ENCODE measurements at places on chromosomes 5 and 9.

- no peak for DNase-seq
Measured at GRCh38 chr9:30574355-30575151, 1809.9 kb upstream of the ACO1 start.

GRCh38 chr5:36689225-36689624 lies 82.8 kb downstream of the SLC1A3 start:
- no peak for DNase-seq

DNA sequence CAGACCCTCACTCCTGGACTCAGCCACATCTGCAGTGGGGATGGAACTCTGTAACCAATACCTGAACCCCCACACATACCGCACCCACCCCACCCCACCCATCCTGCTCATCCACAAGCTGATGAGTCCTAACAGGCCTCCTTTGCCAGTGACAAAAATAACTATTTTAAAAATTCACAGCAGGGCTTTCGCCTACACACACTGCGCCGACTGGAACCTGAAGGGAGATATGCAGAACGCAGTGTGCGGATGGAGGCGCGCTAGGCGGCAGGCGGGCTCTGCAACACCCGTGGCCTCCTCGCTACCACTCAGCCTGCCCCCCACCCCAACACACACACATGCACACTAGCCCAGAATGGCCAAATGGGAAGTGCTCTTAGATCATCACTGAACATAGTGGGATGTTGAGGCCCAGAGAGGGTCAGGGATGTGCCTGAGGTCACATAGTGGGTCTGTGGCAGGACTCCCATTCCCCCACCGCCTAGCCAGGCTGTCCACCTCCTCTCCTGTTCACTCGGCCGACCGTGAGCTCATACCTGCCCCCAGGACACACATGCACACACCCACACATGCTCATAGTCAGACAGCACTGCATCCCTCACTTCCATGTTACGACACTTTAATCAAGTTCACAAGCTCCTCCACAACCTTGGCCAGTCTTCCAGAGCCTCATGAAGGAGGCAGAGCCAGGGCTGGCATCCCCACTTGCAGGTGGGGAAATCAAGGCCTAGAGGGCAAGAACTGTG lies 6.3 kb upstream of the CAMK2A start:
- no peak for DNase-seq

DNA sequence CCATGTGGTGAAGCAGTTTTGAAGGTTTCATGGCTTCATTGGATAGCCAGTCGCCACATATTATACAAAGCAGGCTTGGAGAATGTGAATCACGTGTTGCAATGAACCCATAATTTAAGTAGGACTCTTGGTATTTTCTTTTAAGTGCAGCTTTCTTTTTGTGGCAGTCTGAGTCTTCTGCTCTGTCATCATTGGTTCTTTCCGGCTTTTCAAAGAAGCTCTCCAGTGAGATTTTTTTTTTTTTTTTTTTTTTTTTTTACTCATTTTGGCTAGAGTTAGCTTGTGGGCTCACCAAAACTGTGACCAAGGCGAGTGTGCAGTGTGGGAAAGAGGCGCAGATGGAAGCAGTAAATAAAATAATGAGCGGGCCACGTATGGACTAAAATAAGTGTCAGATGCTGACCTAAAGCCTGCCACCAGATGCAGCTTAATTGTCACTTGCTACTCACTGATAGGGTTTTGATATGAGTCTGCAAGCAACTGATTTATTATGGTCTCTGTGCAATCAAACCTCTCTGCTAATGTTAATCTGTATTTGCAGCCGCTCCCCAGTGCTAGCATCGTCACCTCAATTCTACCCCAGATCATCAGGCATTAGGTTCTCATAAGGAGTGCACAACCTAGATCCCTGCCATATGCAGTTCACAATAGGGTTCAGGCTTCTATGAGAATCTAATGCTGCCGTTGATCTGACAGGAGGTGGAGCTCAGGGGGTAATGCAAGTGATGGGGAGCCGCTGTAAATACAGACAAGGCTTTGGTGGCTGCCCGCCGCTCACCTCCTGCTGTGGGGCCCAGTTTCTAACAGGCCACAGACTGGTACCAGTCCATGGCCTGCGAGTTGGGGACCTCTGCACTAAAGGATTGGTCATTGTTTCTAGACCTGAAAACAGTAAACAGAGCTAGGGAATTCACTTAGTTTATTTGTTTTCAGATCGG lies 45.5 kb upstream of the LARP1 start:
- DNase-seq = no peak

DNA sequence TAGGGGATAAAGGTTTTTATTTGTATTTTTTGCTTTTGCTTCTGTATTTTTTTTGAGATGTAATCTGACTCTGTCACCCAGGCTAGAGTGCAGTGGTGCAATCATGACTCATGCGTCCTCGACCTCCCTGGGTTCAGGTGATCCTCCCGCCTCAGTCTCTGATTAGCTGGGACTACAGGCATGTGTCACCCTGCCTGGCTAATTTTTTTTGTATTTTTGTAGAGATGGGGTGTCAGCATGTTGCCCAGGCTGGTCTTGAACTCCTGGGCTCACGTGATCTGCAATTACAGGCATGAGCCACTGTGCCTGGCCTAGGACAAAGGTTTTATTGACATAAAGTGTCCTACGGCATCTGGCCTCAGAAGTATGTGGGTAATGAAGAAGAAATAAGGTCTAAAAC lies 297.1 kb upstream of the C9orf72 start:
- no peak for DNase-seq

DNA sequence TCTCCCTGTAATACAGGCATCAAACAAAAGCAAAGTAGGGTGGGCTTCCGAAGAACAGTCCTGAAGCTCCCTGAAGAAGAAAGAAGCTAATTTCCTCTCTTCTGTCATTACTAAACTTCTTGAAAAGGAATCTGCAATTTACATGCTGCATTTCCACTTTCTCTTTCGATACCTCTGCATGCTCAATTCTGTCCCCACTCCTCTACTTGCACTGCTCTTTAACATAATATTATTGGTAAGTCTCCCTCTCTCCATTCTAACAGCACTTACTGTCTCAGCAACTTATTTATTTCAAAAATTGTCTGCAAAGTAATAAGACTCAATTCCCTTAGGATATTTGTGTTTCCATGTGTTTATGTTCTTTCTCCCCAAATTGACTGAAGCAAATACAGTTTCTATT lies 3.9 kb upstream of the PLPP1 start:
- DNase-seq = no peak

DNA sequence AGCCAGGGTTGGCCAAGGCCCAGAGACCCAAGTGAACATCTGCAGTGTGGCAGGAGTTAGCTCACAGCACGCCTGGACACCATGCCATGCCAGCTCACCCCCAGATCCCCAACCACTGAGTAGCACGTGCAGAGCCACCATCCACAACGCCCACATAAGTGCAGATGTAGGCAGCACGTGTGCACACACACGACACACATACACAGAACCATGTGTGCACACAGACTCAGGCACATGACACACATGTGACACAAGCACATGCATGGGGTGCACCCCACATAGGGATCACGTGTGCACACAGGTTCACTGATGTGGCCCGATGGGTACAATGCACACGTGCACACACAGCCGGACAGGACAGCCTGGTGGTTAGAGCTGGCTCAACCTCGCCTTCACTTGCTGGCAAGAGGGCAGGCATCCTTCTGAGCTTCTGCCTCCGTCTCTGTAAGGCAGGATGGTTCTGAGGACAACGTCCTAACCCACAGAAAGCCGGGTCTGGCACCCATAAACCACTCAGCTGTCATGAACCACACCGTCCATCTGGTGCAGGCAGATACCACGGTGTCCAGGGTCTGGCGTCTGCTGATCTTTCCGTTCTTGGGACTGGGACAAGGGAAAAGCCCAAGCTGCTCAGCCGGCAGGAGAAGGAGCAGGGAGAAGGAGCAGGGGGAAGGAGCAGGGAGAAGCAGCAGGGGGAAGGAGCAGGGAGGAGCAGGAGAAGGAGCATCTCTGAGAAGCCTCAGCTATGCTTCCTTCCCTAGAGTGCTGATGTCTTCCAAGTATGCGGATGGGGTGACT lies 12.0 kb downstream of the LRRC26 start:
- DNase-seq = no peak

DNA sequence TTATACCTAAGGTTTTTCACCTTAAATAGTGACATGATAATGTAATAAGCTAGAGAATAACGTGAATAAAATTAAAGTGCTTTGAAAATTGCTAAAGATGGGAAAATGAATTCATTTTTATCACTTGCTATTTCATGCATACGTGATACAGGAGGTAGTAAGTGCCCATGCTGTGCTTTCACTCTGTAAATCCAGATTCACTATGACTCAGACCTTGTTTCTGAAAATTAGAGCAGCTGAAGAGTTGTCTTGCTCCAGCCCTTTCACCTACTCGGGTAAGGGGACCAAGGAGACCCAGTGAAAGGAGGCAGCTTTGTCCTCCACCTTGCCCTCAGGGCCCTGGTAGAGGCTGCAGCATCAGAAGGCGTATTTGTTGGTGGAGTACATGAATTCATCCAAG lies 87.9 kb downstream of the ANKH start:
- no peak for DNase-seq

DNA sequence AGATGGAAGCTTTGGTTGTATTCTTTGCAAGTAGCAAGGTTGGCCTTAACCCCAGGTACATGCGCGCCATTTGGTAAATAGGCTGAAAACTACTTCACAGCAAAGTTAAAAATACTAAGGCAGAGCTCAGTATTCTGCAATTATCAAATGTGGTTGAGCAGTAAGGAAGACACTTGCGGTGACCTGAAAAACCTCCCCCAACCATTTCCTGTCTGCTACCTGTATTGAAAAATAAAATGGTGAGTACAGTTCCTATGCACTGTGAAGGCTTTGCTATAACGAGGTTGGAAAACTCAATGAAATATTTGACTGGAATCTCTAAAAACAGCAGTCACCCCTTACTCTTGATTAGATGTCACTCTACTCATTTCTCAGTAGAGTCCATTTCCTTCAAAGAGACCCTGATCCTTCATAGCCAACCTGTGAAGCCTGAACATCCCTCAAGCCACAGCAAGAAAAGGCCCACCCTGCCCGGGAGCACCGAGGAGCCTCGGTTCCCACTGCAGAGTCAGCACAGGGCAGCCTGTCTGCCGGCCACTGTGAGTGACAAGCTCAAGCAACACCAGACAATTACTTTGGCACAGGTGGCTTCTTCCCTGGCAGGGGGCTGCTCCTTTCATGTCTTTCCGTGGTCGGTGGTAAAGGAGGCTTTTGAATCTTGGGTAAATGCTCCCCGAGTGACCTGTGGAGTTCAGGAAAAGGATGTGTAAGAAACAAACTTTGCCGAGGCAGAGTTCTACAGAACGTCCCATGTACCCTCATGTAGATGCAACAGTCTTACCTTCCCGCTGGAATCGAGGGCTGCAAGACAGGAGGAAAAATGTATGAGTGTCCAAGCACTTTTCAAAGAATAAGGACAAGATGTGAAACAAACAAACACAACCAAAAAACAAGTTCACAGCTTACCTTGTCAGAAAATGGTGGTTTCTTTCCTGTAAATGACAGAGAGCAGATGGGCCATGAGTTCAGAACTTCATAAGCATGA lies 29.6 kb downstream of the C5orf58 start:
- DNase-seq = no peak

DNA sequence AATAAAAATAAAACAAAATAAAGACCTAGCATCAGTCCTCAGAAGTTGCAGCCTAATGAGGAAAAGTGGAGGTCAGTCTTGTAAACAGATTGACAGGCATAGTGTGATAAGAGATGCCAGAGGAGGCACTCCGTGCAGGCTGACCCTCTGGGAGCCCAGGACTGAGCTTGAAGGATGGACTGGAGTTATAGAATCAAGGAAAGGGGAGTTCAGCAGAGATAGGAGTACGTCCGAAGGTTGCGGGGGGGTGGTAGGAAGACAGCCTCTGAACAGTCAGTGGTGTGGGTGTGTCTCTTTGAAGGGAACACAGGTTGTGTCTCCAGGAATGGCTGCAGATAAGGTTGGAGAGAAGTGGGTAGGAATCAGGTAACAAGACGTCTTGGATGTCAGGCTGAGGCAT lies 126.1 kb upstream of the CPEB4 start:
- no peak for DNase-seq

- DNase-seq = no peak
Measured at GRCh38 chr5:7377761-7378160, 18.2 kb upstream of the ADCY2 start.

- DNase-seq = no peak
Measured at GRCh38 chr5:82308416-82308815, 30.3 kb upstream of the RPS23 start.

DNA sequence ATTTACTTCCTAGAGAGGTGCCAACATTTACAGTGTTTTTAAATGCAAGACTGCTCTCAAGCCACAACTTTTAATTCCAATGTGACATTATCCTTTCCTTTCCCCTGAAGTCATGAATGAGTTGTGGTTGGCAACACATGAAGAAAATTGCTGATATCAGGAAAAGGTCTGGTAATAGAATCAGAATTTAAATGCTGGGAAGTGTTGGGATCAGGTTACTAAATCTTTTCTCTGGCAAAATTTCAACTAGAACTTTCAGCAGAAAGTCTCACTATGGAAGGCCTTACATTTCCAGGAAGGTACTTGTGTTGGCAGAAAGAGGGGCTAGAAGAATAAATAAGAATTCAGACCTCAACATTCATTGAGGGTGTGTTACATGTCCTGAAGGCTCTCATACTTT lies 10.6 kb upstream of the SLC44A1 start:
- no peak for DNase-seq

- no peak for DNase-seq
Measured at GRCh38 chr5:6551287-6551954, 81.4 kb downstream of the NSUN2 start.

GRCh38 chr9:133334161-133334560 lies 1.8 kb downstream of the SURF6 start:
- no peak for DNase-seq

DNA sequence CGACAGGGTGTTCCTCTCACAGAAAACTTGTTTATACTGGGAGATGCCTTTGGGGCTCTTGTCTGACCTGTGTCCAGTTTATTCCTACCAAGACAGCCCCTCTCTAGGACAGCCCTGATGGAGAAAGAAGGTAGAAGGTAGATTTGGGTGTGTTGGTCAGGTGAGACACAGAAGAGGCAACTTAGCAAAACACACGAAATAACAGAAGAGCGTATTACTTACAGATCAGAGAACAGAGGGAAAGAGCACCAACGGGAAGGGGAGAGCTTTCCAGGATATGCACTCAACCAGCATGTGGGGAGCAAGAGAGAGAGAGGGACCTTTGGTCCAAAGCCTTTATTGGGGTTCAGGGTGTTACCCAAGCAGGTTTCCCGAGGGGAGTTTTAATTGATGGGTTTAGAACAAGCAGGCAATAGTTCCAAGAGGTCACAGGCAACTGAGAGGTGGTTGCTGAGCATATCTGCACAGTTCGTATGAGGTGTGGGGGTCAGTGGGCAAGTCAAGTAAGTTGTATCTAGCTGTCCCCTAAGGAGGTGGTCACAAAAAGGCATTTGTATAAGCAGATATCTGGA lies 31.8 kb downstream of the BAAT start:
- no peak for DNase-seq

DNA sequence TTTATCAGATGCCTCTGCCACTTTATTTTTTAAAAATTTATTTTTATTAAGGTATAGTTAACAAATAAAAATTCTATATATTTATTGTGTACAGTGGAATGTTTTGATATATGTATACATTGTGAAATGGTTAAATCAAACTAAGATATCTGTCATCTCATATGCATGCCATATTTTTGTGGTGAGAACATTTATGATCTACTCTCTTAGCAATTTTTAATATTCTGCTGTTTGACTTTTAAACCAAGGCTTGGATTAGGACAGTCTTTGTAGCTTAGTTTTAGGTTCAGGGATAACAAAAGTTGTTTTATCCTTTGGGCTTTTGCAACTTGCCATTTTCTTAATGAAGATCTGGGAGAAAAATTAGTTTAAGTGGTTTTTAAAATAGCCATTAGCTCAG lies 46.0 kb upstream of the CDKN2B start:
- no peak for DNase-seq

GRCh38 chr5:15008476-15008875 lies 136.9 kb upstream of the ANKH start:
- peak; percentile 97 for DNase-seq

Data from breast epithelium (tissue), 4 donors.